Lung (tissue), 17 donors: ENCODE measurements at places on chromosomes 3 and 15. TPM values are rescaled to one million over a fixed set of nuclear protein-coding genes. Genes with fewer than 3 reads are reported as not detected.
A peak's percentile ranks its signal among the peaks of the same experiment; 100 is the strongest.

- no peaks in the 10 kb centered on the region for H3K36me3 ChIP-seq
- H3K4me1 ChIP-seq, result peaks cover 21% of the 10 kb centered on the region
- DNase-seq, result no peak
- no peak overlapping the region for H3K27ac ChIP-seq
- H3K4me3 ChIP-seq, result no peak overlapping the region
- H3K27me3 ChIP-seq, result no peaks in the 10 kb centered on the region
These were observed 1.7 kb downstream of the RASSF1 start for GRCh38 chr3:50338965-50339364.

CHRNA5 gene
- 1.3 TPM for total RNA-seq

- H3K4me1 ChIP-seq, result no peaks in the 10 kb centered on the region
- H3K4me3 ChIP-seq, result no peak overlapping the region
These were observed 53.4 kb downstream of the ADAMTS9 start for GRCh38 chr3:64634417-64634816.

DNA sequence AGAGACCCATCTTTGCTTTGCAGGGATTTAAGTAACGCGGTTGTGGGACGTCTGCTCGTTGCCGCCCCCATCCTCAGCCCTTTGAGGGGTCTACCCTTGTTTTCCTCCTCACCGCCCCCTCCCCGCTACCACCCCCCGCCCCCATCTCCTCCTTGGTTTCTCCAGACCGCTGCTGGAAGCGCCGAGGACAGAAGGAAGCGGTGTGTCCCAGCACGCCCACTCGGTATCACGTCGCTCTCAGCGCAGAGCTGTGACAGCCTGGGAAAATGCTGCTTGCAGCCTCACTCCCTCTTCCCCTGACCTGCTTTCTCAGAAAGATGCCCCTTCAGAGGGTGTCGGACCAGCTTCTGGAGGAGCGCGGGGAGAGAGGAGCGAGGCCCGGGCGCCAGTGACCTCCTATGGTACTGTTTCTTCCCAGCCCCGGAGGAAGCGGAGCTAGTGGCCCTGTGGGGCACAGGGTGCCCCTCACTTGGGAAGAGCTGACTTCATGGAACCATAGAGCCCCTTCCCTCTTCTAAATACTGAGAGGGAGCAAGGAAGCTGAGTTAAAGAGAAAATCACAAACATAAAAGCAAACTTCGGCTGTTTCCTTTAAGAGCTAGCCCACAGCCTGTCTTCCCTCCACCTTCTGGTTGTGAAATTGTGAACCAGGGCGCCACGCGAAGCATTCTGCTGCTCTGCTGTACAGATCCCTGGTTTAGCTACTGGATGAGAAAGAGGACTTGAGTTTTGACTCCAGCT is 698 bp downstream of the IL1RAP start:
- H3K4me3 ChIP-seq, result peak overlapping the region; percentile 56
- H3K4me1 ChIP-seq, result peaks cover 7% of the 10 kb centered on the region
- peak overlapping the region; percentile 91 for H3K27ac ChIP-seq
- peaks cover 3% of the 10 kb centered on the region for H3K36me3 ChIP-seq
- H3K27me3 ChIP-seq, result no peaks in the 10 kb centered on the region
